ENCODE measurements at places on chromosomes 16 and 17. TPM values are rescaled to one million over a fixed set of nuclear protein-coding genes. Genes with fewer than 3 reads are reported as not detected.

- peaks cover 5% of the 10 kb centered on the region for H3K4me1 ChIP-seq
- no peaks in the 10 kb centered on the region for H3K27me3 ChIP-seq
- H3K27ac ChIP-seq: no peak overlapping the region
- DNase-seq: no peak
- peaks cover 7% of the 10 kb centered on the region for H3K36me3 ChIP-seq
Observed at GRCh38 chr17:82962163-82962720, 117.2 kb upstream of the METRNL start.

KRT23 gene
- polyA plus RNA-seq: not detected

GID4 gene
- 4.3 TPM for polyA plus RNA-seq

LONP2 gene
- 17.6 TPM for polyA plus RNA-seq

HSD3B7 gene
- polyA plus RNA-seq: not detected

- peaks cover 10% of the 10 kb centered on the region for H3K27me3 ChIP-seq
- DNase-seq: no peak
- no peak overlapping the region for H3K4me3 ChIP-seq
- peaks cover 64% of the 10 kb centered on the region for H3K4me1 ChIP-seq
- peaks cover 8% of the 10 kb centered on the region for H3K36me3 ChIP-seq
Observed at GRCh38 chr16:85631230-85631629, 18.1 kb downstream of the GSE1 start.

TEKT5 gene
- not detected for polyA plus RNA-seq

- no peak for DNase-seq
- H3K36me3 ChIP-seq: no peaks in the 10 kb centered on the region
- H3K27ac ChIP-seq: no peak overlapping the region
- H3K27me3 ChIP-seq: no peaks in the 10 kb centered on the region
Observed at GRCh38 chr16:86524029-86524428, 13.7 kb downstream of the FOXF1 start.

- no peak for DNase-seq
- no peaks in the 10 kb centered on the region for H3K4me1 ChIP-seq
- H3K27me3 ChIP-seq: peaks cover 3% of the 10 kb centered on the region
- H3K36me3 ChIP-seq: no peaks in the 10 kb centered on the region
Observed at GRCh38 chr16:73387979-73388378, 340.1 kb upstream of the ZFHX3 start.

- no peaks in the 10 kb centered on the region for H3K36me3 ChIP-seq
- DNase-seq: no peak
- H3K4me1 ChIP-seq: no peaks in the 10 kb centered on the region
- H3K27me3 ChIP-seq: no peaks in the 10 kb centered on the region
- no peak overlapping the region for H3K4me3 ChIP-seq
- no peak overlapping the region for H3K27ac ChIP-seq
Observed at GRCh38 chr16:78689028-78689427, 589.6 kb downstream of the WWOX start.

GRCh38 chr17:77174928-77175661, 34.3 kb downstream of the SEC14L1 start:
- no peak overlapping the region for H3K4me3 ChIP-seq
- DNase-seq: no peak
- no peak overlapping the region for H3K27ac ChIP-seq
- H3K27me3 ChIP-seq: no peaks in the 10 kb centered on the region
- peaks cover 13% of the 10 kb centered on the region for H3K4me1 ChIP-seq

PRSS33 gene
- not detected for polyA plus RNA-seq

DNA sequence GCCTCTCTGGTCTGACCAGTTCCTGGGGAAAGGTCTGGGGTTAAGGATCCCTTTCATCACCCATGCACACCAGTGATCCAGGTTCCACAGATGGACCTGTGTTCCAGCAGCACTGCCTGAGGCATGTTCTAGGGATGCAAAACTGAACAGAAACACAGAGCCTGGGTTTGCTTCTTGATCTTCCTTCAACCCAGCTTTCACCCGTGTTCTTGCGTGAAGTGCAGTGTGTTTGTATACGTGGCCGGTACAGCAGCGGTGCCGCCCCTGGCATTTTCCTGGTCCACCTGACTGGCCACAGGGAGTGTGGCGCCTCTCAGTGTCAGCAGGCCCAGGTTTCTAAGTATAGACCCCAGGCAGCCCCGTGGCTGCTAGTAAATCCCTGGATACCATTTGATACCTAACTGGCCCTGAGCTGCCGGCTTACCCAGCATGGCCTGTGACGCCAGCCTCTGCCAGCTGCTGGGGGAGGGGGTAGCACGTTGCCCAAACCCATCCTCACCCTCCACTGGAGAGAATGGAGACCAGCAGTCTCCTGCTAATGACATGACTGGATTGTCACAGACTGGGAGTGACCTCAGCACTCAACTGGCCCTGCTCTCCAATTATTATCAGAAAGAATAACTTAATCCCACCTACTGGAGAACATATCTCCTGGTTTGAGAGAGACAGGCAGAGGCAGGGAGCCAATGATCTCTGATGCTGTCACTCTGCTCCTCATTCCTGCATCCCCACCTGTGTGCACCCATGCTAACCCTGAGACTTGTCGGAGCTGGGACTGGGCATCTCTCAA, 59.2 kb upstream of the LGALS9 start:
- no peak for DNase-seq
- H3K27me3 ChIP-seq: no peaks in the 10 kb centered on the region
- peaks cover 61% of the 10 kb centered on the region for H3K4me1 ChIP-seq
- H3K27ac ChIP-seq: peak overlapping the region; percentile 88
- no peaks in the 10 kb centered on the region for H3K36me3 ChIP-seq

GRCh38 chr16:23318639-23319038, 16.5 kb downstream of the SCNN1B start:
- H3K27me3 ChIP-seq: no peaks in the 10 kb centered on the region
- no peak overlapping the region for H3K27ac ChIP-seq
- DNase-seq: no peak
- no peaks in the 10 kb centered on the region for H3K36me3 ChIP-seq
- H3K4me3 ChIP-seq: no peak overlapping the region
- H3K4me1 ChIP-seq: no peaks in the 10 kb centered on the region

- no peak for DNase-seq
- H3K36me3 ChIP-seq: no peaks in the 10 kb centered on the region
Observed at GRCh38 chr17:38947189-38947588, 20.0 kb downstream of the FBXO47 start.

DNA sequence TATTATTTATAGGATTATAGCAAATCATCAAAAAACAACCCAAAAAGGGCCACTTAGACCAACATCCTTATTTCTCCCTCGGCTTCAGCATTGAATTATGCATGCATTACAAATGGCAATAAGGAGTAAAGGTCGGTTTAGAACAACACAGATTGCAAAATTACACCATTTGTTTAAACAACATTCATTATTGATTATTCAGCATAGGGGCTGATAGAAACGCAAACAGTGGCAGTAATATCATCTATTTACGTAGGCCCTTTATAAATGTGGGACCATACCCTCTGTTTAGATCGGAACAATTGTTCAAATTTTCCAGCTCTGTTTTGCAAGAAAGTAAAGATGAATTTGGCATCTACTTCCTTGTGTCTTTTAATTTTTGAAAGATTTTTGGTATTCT, 153.3 kb downstream of the WWOX start:
- no peaks in the 10 kb centered on the region for H3K36me3 ChIP-seq
- no peaks in the 10 kb centered on the region for H3K27me3 ChIP-seq
- H3K4me3 ChIP-seq: no peak overlapping the region

DNA sequence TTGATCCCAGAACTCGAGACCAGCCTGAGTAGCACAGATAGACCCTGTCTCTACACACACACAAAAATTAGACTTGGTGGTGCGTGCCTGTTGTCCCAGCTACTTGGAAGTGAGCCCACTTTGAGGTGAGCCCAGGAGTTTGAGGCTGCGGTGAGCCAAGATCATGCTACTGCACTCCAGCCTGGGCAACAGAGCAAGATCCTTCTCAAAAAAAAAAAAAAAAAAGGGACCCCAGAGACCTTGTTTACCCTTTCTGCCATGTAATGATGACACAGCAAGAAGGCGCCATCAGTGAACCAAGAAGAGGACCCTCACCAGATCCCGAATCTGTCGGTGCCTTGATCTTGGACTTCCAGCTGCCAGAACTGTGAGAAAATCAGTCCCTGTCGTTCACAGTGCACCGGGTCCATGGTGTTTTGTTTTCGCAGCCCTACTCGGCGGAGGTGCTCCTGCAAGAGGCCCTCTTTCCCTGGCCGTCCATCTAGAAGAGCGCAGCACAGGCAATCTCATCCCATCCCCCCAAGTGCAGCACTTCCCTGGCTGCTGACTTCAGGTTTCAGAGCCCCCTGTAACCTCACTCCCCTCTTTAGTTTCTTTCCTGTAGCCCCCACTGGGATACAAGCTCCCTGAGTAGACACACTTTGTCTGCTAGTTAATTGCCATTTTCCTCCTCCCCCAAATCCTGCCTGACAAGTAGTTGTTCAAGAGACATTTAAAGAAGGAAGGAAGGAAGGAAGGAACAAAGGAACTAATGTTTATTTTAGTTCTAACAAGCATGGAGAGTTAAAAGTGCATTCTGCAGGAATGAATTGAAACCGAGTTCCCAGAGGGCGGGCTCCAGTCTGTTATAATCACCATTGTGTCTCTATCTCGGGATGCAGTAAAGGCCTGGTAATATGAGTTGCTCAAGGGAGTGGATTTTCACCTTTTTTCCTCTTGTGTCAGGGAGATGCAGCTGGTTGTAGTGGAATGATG, 115.3 kb downstream of the SNX29 start:
- H3K27ac ChIP-seq: no peak overlapping the region
- H3K4me1 ChIP-seq: peaks cover 23% of the 10 kb centered on the region
- no peak overlapping the region for H3K4me3 ChIP-seq
- no peaks in the 10 kb centered on the region for H3K36me3 ChIP-seq
- H3K27me3 ChIP-seq: no peaks in the 10 kb centered on the region
- no peak for DNase-seq

MEIOB gene
- polyA plus RNA-seq: not detected
